Activated CD8-positive, alpha-beta memory T cell treated with anti-CD3 and anti-CD28 coated beads for 24 hours (primary cell): ENCODE measurements at places on chromosomes 5 and 9.

DNA sequence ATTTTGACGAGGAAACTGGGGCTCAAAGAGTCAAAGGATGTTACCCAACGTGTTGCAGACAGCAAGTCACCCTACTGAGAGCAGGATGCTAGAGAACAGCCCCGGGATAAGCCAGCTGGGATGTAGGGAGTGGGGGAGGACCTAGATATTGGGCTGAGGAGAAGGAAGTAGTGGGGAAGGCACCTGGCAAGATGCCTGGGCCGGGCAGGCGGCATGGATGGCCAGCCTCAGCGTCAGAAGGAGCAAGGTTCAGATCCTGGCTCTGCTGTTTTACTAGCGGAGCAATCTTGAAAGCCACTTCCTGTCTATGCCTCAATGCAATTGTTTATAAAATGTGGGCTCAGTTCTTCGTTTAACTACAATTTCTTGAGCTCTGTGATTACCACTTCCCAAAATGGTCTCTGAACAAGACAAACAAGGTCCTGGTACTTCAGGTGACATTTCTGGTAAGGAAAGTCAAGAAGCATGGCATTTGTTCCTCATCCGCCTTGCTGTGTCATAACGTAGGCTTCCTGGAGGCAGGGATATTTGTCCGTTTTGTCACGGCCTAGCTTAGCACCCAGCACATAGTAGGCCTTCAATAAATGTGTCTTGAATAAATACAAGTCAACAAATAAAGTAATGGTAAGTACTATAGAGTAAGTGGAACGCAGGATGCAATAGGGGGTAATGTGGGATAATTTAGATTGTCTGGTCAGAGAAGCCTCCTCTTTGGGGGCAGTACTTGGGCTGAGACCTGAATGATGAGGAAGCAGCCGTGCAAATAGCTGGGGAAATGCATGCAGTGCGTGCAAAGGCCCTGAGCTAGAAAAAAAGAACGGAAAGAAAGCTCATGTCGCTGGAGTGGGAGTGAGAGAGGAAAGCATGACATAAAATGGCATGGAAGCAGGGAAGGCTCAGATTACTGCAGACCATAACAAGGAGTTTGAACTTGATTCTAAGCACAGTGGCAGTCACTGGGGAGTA is 70.5 kb downstream of the SMIM23 start:
- no peak for DNase-seq

DNA sequence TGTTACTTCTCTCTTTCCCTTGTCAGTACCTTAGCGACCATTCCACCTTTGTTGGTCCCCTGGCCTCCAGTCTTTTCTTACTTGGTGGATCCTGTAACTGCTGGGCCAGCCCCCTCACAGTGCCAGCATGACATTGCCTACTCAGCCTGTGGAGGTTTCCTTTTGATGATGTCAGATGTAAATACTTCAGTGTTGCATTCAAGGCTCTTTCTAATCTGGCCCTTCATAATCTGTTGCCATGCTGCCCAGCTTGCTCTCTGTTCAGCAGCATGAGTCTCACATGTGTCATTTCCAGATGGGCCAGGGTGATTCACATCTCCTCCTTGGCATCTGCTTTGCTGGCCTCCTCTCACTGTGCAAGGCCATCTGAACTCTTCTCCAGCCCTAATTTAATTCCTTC is 57.1 kb downstream of the MAST4 start:
- no peak for DNase-seq

DNA sequence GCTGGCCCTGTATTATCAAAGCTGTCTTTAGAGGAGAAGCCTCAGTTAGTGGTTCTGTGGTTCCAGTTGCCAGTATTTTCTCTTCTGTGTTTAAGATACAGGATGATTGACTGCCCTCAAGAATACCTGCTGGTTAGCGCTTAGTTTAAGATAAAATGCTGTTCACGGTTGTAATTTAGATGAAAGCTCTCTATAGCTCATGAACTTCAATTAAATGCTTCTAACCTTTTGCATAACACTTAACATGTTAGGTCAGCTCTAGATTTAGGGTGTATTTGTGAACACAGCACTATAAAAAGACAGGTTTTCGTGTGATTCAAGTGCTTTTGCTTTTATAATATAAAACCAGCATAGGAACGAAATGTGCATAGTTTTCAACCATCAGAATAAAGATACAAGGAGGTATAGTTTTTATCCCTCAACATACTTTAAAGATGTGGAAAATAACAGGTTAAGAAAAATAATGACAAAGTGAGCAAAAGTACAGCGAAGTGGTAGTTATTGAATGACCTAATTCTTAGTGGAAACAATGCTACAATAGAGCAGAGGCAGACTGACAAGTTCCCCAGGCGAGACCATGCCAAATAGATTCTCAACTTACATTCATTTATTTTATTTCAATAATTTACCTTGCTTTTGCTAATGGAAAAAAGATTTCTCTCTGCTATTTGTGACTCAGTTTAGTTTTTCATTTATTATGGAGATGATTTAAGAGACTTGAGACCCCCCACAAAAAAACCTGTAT is 602.6 kb upstream of the DMAC1 start:
- no peak for DNase-seq

GRCh38 chr5:98031496-98031895 is 742.0 kb upstream of the RGMB start:
- no peak for DNase-seq

DNA sequence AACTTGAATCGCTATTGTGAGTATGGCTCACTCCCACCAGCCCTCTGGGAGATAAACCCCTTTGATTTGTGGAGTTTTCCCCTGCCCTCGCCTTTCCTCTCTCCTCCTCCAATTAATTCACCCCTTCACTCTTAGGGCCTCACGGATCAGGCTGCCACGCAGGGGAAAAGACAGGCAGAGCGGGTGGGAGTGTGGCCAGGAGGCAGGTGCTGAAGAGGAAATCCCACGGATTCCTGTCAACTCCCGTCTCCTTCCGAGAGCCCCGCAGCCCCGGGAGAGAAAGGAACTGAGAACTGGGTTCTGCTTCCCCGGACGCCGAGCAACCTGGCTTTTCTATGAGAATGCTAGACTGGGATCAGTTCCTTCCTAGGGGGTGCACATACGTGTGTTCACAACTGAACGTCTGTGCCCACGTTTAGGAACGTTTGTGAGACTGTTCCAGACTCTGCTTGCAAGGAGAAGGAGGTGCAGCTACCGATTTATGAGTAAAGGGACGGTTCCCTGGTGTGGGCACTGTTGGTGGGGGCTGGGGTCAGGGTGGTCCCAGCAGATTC is 314.5 kb upstream of the TLE4 start:
- no peak for DNase-seq

GRCh38 chr5:121350181-121350930 is 501.3 kb upstream of the FTMT start:
- no peak for DNase-seq

GRCh38 chr5:134099939-134100282 is 14.6 kb upstream of the TCF7 start:
- DNase-seq = peak; percentile 79

DNA sequence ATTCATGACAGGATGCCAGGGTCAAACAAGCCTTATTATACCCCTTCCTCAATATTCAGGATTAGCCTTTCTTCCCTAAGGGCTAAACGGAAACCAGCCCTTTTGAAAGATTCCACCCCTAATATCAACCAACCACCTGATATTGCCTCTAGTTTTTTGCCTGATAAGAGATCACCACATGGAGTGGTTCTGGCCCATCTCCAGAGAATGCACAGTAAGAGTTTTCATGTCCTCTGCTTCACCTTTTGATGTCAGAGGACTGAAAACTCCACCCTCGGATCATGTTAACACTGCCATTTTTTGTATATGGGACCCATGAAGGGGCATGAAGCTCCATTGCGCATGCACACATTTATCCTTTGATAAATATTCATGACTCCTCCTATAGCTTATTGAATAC is 5.8 kb upstream of the LNPEP start:
- no peak for DNase-seq

GRCh38 chr5:133863857-133864585 is 104.4 kb downstream of the C5orf15 start:
- no peak for DNase-seq

DNA sequence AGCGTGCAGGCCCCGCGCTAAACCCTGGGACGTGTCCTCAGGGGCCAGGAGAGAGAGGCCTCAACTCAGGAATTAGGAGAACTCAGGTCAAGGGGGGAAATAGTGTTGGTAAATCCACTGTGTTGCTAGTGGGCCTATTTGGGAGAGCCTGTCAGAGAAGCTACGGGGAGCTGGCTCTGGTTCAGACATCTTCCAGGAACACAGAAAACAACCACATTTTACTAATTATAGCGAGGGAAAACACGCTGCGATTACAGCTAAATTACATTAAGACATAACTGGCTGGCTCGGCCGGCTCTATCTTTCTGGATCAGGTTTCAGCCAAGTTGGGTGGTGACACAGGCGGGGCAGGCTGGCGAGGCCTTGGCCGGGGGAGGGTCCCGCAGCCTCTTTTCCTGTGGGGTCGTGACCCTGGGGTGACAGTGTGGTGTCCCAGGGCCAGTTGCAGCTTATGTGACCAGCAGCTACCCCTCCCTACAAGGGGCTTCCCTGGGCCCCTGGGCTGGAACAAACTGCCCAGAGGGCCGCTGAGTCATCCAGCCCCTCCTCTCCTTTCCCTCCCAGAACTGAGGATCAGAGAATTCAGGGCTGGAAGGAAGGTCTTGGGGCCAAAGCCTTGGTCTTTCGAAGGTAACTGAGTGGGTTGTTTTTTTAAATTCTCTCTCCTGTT is 75.1 kb downstream of the FGF18 start:
- DNase-seq = no peak

GRCh38 chr5:151581812-151582583 is 9.1 kb downstream of the FAT2 start:
- no peak for DNase-seq

GRCh38 chr5:176534640-176535039 is 2.6 kb downstream of the RNF44 start:
- no peak for DNase-seq

DNA sequence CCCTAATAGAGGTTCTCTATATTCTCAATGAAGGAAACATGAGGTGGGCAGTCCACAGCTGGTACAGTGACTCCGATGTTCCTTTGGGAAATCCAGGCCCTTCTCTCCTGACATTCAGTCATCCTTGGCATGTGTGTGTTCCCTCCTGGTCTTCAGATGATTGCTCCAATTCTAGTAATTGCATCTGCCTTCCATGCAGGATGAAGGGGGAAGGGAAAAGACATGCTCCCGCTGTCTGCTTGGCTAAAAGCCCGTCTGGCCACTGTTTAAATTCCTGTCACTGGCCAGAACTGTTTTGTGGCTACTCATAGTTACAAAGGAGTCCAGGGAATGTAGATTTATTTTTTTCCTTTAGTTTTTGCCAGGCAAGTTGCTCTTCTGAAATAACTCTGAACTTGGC is 65.0 kb downstream of the MAST4 start:
- DNase-seq = no peak

DNA sequence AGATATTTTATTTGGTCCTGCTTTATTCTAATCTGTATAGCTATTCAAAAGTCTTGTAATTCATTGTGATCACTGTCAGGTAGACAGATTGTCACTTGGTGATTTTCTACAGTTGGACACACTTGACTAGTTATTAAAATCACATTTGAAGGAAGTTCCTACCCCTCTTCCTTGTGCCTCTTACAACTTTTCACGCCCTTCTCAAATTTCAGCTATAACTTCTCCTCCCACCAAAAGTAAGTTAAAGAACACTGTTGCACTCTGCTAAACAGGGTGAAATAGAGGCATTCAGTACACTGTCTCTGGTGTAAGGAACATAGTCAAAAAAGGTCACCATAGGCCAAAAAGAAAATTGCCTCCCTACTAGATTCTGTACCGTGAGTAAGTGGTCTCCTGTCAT is 142.1 kb upstream of the POU5F2 start:
- DNase-seq = no peak

DNA sequence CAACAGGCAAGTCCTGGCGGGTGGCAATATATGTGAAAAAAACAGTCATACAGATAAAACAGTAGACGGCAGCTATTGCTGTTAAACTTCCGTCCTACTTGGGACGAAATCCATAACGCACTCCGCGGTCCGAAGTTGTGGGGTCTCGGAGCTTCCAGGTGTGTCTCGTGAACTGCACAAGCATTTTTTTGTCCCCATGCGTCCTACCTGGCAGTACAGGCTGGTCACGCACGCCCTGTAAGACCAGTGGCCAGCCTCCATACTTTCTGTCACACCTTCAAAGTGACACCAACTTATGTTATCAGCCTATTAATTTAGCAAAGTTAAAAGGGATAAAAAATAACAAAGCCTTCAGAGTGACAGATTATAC is 51.3 kb downstream of the TGFBI start:
- no peak for DNase-seq

DNA sequence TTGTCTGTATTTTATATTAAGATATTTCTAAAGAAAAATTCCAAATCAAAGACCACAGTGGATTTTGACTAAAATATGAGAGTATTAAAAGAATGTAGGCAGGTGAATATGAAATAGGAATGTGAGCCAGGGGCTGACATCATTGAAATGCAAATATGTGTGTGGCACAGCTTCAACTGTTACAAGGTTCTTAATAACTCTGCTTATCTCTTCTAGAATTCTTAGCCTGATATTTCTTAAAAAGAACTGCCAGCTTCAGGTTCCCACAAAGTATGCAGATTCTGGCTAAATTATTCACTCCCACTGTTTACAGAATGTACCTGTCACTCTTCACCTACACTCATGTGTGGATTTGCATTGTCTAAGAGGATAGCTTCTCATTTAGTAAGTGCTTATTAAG is 274.4 kb downstream of the DIRAS2 start:
- no peak for DNase-seq

GRCh38 chr5:157342822-157343402 is 77.0 kb downstream of the CYFIP2 start:
- peak; percentile 70 for DNase-seq

- DNase-seq = no peak
These were observed 35.9 kb downstream of the ASS1 start for GRCh38 chr9:130480673-130481072.

DNA sequence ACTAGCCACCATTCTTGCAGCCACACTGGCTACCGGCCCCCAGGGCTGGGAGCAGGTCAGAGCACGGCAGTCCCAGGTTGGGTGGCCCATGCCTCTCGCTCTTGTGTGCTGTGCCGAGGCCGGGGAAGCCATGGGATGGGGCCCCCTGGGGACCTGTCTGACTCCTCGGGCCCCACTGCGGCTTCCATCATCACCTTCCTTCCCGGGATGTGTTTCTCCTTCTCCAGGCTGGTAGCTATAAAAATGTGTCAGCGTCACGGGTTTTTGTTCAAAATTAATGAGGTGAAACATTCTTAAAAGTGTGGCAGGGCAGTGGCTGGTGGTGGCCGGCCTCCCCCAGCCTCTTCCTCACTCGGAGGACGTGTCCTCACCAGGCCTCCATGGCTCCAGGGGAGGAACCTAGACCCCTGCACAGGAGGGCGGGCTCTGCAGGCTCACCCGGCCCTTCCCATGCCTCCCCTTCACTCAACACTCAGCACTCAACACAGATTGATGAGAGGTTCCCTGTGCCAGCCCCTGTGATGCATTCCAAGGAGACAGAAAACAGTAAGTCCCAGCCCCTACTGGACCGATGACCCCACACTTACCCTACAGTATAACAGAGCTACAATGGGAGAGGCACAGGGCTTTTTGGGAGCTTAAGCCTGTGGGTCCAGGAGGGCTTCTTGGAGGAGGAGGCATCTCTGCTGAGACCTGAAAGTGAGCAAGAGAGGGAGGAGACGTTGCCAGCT is 43.2 kb downstream of the PTGES start:
- DNase-seq = no peak

GRCh38 chr9:10339152-10339551 is 273.6 kb downstream of the PTPRD start:
- DNase-seq = no peak
